Endothelial cell (in vitro differentiated cells): ENCODE measurements at places on chromosomes 2 and 18.

DNA sequence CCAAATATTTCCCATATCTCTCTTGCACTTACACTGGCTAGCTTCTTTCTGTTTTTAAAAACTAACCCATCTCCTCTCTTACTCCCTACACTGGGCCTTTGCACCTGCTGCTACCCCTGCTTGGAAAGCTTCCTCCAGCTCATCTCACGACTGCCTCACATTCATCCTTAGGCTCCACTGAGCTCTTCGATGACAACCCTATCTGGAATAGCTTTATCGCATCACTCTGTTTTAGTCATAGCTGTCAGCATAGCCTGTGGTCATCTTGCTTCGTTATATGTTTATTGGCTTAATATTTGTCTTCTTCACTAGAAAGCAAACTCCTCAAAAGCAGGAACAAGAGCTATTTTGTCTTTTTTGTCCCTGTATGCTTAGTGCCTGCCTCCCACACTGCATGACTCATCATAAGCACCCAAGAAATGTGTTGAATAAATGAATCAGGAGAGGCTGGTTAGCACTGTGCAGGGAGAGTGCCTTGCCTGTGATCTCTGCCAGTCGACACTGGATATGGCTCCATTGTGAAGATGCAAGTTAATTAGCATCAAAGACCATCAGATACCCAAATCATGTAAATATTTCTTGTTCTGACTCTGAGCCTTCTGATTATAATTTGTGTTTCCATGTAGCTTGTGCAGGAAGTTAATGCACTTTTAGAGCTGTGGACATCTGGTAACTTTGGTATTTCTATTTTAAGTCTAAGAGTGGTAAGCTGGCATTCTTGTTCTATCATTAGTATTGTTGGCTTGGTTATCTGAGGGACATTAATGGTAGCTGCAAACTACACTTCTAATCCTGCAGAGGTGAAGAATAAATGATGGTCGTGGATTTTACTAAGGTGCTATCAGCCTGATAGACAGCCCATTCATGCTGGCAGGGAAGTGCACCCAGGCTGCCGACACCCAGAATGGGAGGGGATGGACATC lies 10.3 kb upstream of the DYTN start:
- no peak for DNase-seq

GRCh38 chr2:54456612-54457322 lies 640 bp downstream of the SPTBN1 start:
- no peak for DNase-seq

GRCh38 chr2:204982303-204982702 lies 437.0 kb downstream of the PARD3B start:
- no peak for DNase-seq

DNA sequence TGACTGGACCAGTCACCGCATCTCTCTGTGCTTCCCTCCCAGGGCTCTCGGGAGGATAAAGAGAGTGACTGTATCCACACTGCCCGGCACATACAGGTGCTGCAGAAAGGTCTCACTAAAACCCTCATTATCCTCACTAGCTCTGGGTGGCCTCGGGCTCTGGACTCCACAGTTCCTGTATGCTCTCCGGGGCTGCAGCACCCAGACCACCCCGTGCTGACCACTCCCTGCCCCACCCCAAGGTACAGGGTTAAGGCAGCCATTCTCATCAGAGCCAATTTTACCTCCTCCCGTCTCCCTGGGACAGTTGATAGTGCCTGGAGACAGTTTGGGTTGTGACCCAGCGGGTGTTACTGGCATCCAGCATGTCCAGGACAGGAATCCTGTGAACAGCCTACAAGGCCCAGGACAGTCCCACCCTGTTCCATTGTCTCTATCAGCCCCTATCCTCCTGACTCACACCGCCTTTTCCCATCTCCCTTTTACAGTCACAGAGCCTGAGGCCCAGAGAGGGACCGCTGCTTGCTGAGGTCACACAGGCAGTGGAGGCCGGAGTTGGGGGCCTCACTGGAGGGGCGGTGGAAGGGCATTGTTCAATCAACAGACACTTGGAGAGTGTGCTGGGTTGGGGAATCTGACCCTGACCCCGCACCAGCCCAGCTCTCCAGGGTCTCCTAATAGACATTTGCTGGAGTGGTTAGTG lies 1.7 kb downstream of the ZAP70 start:
- DNase-seq, result no peak

DNA sequence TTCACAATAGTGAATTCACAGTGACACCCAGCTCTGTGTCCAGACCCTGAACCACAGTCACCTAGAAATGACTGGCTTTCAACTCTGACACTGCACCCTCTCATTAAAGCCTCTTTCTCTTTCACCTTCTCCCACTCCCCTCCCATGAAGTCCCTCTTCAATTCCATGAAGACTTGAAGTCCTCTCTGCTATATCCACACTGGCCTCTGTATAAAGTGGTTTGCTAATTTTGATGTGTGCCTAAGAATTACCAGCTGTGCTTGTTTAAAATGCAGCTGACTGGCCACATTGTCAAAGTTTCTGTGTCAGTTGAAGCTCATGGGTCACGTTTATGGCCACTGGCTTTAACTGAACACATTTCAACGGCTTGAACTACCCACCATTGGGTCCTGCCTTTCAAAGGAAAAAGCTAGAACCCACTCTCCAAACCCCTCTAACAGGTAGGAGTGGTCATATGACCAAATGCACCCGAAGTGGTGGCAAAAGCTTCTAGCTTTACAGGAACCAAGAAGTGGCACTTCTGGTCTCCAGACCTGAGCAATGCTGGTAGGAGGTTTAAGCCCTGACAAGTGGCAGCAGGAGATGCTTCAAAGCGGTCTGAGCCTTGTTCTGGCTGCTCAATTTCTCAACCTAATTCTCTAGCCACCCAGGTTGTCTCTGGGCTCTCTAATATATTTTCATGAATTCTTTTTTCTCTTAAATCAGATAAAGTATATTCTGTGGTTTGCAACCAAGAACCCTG lies 34.2 kb downstream of the B4GALT6 start:
- DNase-seq, result no peak

GRCh38 chr18:30682672-30683071 lies 359.9 kb downstream of the DSC3 start:
- DNase-seq, result no peak

DNA sequence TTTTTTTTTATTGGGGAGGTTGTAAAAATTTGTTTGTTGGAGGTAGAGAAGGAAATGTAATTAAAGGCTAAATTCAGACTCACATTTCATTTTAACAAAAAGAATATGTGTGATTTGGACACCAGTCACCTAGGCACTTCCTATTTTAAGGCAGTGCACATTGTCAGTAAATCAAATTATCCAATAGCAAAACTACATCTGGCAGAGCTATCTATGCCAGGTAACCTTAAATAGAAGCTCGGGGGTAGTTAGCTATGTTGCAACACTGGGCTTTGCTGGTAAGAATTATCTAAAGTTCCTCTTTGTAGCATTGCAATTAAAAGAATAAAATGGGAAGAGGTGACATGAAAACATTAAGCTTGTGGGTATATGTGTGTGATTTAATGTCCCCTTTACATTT lies 1064.4 kb upstream of the ZEB2 start:
- DNase-seq, result no peak

DNA sequence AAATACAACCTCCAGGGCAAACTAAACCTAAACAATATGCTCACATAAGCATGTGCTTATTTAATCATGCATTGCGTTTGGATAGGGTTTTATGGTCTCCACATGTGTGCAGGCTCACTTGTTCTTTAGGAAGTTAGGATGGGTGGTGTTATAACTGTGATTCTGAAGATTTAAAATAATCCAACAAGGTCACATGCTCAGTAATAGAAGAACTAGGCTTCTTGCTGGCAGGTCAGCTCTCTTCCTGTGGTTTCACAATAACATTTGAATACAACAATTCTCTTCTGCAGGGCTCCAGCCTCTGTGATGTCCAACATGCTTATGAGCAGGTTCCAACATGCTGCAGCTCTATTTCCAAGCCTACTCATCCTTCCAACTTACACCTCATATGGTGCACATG lies 84.0 kb downstream of the MYL12B start:
- no peak for DNase-seq

DNA sequence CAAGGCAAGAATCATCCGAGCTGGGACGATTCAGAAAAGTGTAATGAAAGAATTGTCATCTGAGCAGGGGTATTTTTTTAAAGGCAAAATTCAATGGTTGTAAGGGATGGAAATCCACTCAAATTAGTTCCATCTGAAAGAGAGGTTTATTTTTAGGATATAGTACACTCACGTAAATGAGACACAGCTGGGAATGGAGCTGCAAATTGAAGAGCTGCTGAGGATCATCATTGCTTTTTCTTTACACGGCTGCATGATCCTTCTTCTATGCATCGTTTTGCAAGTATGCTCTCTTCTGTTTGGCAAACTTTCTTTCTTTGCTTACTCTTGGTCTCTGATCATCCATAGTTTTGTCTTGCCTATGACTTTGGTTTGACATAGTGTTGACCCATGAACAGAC lies 27.4 kb upstream of the CUL3 start:
- DNase-seq, result no peak

- no peak for DNase-seq
These were observed 418.0 kb downstream of the LRATD1 start for GRCh38 chr2:15050483-15050882.

DNA sequence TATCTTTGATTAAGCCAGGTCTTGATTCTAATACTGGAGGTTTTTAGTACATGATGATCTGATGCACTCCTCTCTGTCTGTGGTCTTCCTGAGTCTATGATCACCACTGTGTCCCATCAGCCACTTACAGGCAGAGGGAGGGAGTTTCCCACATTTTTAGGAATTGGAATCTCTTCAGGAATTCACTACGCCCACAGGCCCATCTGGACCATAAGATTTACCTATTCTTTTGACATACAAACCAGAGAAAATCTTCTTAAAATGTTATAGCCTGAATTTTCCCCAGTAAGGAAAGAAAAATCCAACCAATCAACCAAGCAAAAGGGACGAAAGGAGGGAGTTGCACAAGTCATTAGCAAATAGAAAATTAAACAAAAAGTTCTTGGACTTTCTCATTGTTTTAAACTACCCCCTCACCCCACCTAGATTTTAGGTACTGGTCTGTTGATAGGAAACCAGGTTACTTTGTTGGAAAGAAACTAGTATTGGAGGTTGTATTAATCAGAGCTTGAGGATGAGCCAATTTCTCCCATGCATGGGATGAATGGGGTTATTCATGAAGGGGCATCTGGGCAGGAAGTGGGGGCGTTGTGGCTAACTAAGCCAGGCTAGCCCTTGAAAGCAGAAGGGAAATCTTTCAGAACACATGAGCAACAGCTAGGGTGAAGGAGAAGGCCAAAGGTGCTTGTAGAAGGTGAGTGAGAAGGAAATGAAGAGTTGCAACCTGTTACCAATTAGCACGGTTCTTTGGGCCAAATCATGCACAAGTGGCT lies 328.2 kb upstream of the MEX3C start:
- DNase-seq, result no peak

DNA sequence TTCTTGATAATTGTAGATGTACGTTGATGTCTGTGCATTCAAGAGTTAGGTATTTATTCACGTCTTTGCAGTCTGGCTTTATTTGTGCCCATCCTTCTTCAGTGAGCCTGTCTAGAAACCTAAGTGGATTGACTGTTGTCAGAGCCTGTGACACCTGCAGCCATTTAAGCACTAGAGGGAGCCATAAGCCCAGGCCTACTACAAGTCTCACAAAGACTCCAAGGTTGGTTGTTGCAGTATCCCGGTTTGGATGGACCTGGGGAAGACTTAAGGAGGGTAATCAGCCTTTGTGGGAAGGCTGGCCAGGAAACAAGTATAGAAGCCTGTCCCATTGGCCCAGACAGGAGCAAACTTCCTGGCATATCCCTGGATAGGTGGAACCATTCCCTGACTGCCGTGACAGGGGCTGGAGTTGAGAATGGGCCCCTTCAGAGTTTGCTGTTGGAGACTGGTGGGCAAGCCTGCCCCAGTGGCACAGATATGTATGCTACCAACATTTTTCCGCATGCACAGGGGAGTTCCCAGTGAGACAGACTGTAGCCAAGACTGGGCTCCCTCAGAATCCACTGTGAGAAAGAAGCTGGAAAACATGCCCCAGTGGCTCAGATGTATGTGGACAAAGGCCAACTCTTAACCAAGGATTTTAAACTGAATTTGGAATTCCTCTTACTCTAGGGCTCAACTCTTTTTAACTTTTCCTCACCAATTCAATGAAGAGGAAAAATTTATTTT lies 9.3 kb upstream of the LRRC30 start:
- peak; percentile 67 for DNase-seq

DNA sequence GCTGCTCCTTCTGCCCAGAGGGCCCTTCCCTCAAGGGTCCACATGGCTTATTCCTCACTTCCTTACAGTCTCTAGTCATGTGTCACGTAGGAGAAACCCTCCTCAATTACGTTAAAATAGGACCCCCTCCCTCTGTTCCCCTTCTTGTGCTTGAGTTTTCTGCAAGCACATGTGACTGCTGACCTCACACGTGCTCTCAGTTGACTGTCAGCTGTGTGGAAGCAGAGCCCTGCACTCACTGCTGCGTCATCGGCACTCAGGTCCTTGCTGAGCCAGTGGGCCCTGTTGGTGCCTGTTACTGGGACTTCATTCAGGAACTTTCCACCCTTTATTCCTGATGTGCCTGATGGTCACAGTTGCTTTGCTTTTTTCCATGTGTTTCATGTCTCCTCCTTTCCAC lies 11.1 kb downstream of the ATG16L1 start:
- DNase-seq, result no peak

GRCh38 chr18:32280188-32280783 lies 90.4 kb downstream of the MEP1B start:
- no peak for DNase-seq

GRCh38 chr2:58035352-58035751 lies 11.3 kb upstream of the VRK2 start:
- DNase-seq, result no peak

- no peak for DNase-seq
These were observed 39.9 kb upstream of the SP3 start for GRCh38 chr2:174004905-174005605.

DNA sequence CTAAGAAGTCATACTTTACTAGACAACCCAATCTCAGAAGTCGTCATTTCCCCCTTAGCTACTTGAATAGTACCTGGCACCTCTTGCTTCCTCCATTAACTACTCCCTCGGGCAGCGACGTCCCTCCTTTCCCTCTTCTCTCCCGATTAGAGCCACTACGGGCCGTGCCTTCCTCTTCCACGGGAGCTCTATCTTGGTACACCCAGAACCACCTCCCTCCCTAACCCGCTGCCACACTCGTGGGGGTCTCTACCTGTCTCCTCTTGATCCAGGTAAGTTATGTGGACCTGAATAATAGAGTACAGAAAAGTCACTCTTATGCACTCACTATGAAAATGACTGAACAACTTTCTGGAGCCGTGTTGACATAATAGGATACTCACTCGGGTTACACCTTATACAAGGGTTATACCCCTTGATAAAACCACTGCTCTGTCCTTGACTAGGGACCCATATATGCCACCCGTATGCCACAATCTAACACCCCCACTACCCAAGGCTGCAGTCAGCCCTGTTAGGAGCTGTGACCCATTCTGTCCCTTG lies 595 bp upstream of the HDHD2 start:
- DNase-seq, result peak; percentile 13

GRCh38 chr2:138564586-138565229 lies 63.1 kb downstream of the SPOPL start:
- no peak for DNase-seq

- DNase-seq, result no peak
These were observed 23.7 kb downstream of the LBH start for GRCh38 chr2:30255026-30255425.
